ENCODE measurements at places on chromosomes 7 and 10.

DNA sequence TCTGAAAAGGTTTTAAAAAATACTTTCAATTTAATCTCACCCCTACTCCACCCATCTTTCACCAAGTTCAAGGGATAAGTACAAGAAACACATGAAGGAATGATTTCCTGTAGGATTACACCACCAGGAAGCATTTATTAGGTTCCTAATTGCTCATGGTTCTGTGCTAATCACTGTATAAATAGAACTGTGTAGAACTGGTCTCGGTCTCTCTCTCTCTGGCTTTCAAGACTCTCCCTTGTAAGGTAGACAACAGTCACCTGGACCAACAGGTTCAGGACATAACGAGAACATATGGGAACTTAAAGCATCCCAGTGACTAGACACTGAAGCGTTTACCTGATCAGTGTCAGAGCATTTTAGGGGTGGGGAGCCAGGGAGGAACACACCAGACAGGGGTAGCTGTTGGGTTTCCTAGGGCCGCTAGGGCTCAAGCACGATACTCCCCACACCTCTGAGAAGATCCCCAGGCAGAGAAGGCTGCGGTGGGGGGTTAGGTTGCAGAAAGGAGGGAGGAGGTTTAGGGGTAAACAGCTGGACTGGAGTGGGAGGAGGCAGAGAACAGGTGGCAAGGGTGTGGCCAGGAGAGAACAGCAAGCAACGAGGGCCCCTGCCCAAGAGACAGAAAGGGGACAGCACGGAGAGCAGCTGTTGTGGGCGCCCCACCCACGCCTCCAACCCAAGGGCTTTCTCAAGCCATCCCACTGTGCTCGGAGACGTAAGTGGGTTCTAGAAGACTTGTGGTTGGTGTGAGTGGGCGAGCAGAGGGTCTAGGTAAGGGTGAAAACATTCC, 52.5 kb upstream of the USP6NL start:
- DNase-seq: no peak

DNA sequence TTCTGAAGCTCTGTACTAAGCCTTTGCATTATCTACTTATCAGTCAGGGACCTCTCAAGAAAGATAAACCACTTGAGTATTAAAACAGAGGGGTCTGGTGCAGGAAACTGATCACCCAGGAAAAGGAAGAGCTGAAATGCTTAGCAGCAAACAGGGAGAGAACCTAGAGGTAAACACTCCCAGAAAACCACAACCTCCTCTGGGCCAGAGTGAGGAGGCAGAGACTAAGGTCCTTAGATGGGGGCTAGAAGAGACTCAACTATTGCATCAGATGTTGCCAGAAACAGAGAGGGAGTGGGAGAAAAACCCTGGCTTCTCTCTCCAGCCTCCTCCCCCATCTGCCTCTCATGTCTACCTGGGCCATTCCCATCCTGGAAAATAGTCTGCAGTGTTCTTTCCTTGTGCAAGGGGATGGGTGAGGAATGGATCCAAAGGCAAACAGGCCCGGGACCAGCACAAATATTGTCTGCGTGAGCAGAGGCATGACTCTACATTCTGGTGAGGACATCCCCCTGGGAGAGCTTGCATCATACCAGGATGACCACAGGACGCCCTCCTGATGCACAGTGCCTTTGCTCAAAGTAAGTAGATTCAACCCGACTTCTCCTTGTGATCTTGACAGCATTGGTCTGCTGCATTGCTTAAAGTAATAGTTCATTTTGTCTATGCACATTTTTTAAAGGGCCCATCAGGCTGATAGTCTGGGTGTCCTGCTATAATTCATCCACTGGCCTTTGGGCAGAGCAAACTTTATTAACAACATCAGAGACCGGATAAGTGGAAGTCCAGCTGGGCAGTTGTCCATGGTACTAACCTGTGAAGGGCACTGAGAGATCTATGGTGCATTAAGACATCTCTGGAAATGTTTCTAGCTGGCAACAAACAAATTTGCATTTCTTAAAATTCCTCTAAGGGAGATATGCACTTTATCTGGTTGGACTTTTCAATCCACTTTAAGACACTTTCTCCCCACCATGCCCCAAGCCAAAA, 22.4 kb upstream of the ODAD2 start:
- no peak for DNase-seq

DNA sequence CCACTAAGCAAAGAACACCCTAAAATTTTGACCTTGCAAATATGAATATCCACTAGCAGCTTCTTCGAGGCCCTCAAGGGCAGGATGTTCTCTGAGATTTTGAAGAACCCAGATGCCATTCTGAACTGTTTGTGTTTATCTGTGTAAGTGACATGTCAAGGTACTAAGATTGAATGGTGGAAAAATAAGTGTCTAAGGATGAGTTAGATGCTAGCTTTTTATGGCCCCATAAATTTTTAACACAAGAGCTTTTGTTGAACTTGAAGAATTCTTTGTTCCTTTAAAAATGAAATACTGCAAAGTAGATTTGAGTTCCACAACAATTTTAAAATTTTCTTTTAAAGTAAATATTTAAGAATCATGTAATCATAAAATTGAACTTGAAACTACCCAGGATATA, 259.8 kb downstream of the CSTF2T start:
- no peak for DNase-seq

DNA sequence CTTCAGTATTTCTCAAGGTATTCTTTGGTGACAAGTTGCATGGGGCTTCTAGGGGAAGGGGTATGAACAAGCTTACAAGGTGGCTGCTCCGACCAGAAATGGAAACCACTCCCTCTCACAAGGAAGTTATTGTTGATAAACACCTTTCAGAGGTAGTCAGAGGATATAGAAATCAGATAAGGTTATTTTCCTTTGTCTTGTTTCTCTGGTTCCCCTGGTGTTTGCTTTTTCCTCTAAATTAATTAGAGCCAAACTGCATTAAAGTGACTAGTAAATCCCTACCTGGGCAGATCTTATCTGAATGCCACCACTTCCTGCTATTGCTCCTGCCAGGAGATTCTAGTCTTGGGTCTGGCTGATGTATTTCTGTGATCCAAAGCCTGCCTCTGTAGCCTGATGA, 725.4 kb downstream of the INHBA start:
- DNase-seq: no peak

DNA sequence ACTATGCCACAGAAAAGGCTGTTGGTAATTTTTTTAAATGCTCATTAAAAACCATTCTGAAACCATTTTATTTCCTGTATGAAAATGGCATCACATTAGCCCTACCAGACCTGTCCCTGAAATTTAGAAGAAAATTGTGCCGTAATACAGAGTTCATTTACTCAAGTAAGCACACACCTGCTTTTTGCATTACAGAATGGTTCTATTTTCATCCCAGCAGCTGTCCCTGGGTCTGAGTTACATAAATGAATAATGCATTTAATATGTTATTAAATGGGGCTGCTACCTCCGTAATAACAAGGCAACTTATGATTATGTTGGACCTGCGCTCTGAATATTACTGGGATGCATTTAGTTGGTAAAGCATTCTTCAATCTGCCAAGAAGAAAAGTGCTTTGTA, 508.9 kb downstream of the SORCS1 start:
- no peak for DNase-seq

- no peak for DNase-seq
Observed at GRCh38 chr10:22604344-22605126, 109.8 kb downstream of the PIP4K2A start.

All from CD4-positive, alpha-beta memory T cell (primary cell).